ENCODE measurements at places on chromosomes 4 and X. TPM values are rescaled to one million over a fixed set of nuclear protein-coding genes. Genes with fewer than 3 reads are reported as not detected.

IGSF1 gene
- polyA plus RNA-seq = 20.7 TPM

SPANXN3 gene
- not detected for polyA plus RNA-seq

AKAP4 gene
- not detected for polyA plus RNA-seq

EPGN gene
- 0.81 TPM for polyA plus RNA-seq

KIAA1210 gene
- 1.5 TPM for polyA plus RNA-seq

SMIM31 gene
- polyA plus RNA-seq = 0.51 TPM
